SW 1271 (cell line): ENCODE measurements at places on chromosomes 16 and 17.
A peak's percentile ranks its signal among the peaks of the same experiment; 100 is the strongest.

DNA sequence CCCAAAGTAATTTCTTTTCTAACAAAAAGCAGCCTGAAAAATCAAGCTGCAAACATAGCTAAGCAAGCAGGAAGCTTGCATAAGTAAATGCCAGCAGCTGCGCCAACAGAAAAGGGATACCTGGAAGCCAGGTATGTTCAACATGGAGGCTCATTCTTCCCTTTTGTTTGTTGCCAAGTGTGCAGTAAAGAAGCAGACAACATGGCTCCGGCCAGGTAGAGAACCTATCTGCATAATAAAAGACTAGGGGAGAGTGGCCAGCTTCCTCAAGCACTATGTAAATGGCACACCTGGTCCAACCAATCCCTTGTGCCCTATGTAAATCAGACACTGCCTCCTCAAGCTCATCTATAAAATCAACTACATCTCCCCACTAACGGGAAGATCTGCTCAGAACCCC is 1407.0 kb downstream of the CDH11 start:
- DNase-seq = no peak

DNA sequence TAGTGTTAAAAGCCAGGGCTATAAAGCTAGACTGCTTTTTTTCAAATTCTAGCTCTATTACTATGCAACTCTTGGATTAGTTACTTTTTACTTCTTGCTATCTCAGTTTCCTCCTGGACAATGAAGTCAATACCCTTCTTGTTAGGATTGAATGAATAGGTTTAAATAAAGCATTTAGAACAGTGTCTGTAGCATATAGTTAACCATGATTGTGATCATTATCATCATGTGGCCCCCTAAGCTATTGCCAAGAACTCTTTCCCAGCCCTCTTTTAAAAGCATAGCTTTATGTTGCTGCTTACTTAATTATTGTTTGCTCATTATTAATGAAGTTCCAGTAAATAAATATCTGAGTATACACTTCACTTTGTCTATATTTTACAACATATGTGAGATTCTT is 4.5 kb downstream of the VMP1 start:
- no peak for DNase-seq

DNA sequence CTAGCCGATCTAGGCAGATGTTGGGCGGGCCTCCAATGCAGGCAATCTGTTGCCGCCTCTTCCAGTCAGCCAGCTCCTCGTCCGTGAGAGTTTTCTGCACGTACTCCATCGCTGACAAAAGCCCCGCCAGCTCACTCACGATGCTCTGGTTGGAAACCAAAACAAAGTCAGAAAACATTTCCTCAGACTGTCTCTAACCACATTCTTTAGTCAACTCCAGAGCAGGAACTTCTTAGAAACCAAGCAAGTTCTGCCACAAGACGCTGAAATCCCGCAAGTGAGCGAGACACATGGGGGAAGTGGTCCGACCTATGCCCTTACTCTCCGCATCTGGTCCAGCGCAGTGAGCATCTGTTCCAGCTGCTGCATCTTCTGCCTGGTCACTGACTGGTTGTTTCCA is 49.1 kb downstream of the STAT5A start:
- no peak for DNase-seq

- DNase-seq = no peak
These were observed 1.7 kb downstream of the CAPNS2 start for GRCh38 chr16:55568207-55568606.

GRCh38 chr17:73191443-73192205 is 1.2 kb upstream of the COG1 start:
- DNase-seq = peak; percentile 67

GRCh38 chr16:89391-90302 is 11.6 kb downstream of the MPG start:
- no peak for DNase-seq

GRCh38 chr17:82236142-82236971 is 7.5 kb downstream of the SLC16A3 start:
- peak; percentile 31 for DNase-seq

GRCh38 chr16:1534021-1535020 is 855 bp downstream of the TMEM204 start:
- no peak for DNase-seq

DNA sequence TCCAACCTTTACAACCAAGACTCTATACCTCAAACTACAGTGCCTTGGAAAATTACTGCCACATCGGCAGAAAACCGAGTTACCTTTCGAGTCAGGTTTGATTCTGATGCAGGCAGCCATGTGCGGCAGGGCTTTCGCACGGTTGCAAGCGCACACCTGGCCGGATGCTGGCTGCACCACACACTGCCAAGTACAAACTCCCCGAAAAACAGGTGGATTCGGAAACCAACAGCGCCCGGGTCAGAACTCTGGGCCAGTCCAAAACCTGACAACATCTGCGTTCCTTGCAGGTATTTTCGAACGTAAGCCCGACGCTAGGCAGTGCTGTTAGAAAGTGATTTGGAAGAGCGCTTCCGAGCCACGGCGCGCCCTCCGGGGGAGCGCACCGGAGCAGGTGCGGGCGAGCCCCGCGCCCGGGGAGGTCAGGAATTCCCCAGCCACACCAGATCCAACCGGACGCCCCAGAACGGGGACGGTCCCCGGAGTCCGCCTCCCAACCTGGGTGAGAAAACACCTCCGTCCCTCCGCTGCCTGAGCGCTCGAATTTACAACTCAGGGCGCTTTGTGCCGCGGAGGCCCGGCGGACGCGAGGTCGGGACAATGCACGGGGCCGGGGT is 1.2 kb downstream of the USP7 start:
- no peak for DNase-seq

GRCh38 chr17:41811549-41812380 is at the start of gene P3H4:
P3H4 (minus strand) TSS chr17:41811949; CDS start chr17:41811915, 34 bp downstream.
- peak; percentile 37 for DNase-seq

GRCh38 chr16:1781758-1782407 is 488 bp downstream of the SPSB3 start:
- no peak for DNase-seq

- no peak for DNase-seq
These were observed 20.3 kb downstream of the TRARG1 start for GRCh38 chr17:1299552-1300370.

GRCh38 chr17:61456061-61456681 is 3.9 kb downstream of the TBX4 start:
- no peak for DNase-seq

GRCh38 chr16:23222929-23223328 is 40.4 kb downstream of the SCNN1G start:
- no peak for DNase-seq

DNA sequence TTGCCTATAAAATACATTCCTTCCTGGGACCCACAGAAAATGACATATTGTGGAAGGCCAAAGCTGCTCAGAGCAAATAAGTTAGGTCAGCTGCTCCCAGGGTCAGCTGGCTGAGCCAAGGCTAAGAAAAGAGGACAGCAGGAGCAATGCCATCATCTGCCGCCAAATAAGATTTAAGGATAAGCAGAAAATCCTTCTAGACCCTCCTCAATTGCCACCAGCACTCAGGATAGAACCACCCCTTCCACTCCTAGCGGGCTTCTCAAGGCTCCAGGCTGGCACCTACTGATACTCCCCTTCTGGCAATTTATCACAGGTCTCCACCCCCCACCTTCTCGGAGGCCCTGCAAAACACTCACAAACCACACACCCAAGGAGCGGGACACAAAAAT is 22.9 kb downstream of the MBTPS1 start:
- DNase-seq = no peak

- DNase-seq = no peak
These were observed 268.1 kb downstream of the NPIPA8 start for GRCh38 chr16:18068477-18068876.

- no peak for DNase-seq
These were observed 6.6 kb downstream of the ZSCAN10 start for GRCh38 chr16:3092501-3092941.

DNA sequence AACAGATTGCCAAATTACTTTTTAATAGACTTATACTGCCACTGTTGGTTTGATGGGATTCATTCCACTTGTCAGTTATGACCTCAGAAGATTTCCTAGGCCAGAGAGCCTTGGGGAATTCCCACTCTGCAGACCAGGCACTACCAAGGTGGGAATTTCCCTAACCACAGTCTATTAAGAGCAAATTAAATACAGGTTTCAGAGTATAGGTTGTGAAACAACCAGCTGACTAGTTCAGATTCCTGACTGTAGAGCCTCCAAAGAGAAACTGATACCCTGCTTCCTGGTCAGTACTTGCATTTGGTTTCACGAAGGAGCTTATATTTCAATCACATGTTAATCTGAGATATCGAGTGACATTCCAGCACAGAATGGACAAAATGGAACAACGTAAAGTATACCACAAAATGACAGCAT is 186.5 kb downstream of the STX8 start:
- no peak for DNase-seq

DNA sequence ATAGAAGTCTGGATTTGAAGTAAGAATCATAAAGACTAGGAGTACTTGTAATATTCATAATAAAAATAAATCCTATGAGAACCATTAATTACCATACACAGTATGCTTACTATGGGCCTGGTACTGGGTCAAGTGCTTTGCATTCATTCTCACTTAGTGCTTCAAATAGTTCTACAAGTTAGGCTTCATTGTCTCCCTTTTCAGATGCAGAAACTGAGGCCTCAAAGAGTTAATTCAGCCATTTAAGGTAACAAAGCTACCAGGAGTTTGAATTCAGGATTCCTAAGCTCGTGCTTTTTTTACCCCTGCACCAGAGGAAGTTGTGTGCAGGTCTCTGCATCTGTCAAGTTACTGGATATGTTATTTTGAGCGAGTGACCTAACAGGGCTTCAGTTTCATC is 1098.4 kb upstream of the EEF2KMT start:
- no peak for DNase-seq
